ENCODE measurements at places on chromosomes 4 and X.

DNA sequence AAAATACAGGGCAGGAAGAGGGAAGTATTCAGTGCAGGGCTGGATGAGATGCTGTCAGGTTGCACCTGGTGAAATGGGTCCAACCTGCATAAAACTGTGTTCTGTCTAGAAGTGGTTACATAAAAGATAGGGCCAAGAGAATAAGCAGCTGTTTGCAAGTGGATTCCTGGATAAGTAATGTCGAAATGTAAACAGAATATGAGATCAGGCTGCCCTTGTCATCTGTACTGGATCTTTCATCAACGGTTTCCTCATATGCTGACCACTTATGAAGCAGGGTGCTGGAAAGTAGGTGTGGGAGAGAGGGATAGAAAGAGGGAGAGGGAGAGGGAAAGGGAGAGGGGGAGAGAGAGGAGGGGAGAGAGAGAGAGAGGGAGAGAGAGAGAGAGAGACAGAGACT is 349.8 kb upstream of the CPEB2 start:
- no peak for DNase-seq

DNA sequence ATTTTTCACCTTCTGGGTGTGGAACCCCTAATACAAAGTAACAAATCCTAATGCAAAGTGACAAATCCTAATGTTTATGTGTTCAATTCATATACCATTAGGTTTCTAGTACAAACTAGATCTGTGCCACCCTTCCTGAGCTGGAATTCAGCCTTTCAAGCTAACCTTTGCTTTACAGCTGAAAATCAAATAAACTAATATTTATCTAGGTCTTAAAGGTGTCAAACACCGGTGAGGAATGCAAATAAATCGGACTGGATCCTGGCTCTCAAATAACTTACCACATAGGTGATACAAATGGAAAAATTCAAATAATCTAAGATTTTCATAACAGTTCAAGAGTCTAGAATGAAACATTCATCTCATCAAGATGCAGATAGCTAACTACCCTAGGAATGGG is 11.6 kb downstream of the IRF2 start:
- DNase-seq, result no peak

- no peak for DNase-seq
Measured at GRCh38 chr4:173218411-173219125, 50.0 kb downstream of the GALNT7 start.

DNA sequence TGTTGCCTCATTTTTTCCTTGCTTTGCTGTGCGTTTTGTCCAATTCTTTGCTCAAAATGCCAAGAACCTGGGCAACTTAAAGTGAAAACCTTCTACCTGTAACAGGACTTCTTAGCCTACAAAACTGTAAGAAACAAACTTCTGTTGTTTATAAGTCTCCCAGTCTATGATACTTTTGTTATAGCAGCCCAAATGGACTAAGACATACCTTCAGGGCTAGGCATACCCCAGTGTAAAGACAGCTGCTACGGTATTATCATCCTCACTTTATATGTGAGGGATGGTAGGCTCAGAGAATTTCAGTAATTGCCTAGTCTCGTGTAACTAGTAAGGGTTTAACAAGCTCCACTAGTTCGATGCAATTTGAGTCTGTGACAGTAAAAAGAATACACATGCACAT is 6.0 kb upstream of the OPHN1 start:
- no peak for DNase-seq

DNA sequence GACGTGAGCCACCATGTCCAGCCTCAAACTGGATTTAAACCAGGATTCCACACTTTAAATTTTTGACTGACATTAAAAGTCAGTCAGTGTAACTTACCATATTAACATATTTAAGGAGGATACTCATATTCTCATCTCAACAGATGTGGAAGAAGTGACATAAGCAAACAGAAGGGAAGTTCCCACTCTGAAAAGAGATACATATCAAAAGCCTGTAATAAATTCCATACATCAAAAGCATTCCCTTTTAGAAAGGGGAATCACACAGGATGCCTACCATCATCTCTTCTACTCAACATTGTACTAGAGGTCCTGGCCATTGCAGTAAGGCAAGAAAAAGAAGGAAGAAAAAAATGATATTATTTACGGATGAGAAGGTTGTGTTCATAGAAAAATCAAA is 618.2 kb upstream of the DIPK2B start:
- no peak for DNase-seq

GRCh38 chr4:40699648-40700047 is 50.1 kb upstream of the NSUN7 start:
- DNase-seq, result no peak

DNA sequence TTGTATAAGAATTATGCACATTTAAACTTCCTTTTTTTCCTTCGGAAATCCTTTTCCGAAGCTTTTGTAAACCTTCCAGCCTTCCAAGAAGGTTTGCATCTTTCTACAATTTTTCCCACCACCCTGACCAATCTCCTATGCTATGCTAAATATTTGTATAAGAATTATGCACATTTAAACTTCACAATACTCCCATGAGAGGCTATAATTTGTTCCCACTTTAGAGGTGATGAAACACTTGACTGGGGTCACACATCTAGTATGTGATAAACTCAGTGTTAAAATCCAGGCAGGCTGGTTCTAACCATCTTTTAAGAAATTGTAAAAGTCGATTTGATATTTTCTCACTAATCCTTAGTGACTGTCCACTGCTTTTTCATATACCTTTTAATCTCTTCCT is 22.1 kb downstream of the NUDT6 start:
- DNase-seq, result no peak

DNA sequence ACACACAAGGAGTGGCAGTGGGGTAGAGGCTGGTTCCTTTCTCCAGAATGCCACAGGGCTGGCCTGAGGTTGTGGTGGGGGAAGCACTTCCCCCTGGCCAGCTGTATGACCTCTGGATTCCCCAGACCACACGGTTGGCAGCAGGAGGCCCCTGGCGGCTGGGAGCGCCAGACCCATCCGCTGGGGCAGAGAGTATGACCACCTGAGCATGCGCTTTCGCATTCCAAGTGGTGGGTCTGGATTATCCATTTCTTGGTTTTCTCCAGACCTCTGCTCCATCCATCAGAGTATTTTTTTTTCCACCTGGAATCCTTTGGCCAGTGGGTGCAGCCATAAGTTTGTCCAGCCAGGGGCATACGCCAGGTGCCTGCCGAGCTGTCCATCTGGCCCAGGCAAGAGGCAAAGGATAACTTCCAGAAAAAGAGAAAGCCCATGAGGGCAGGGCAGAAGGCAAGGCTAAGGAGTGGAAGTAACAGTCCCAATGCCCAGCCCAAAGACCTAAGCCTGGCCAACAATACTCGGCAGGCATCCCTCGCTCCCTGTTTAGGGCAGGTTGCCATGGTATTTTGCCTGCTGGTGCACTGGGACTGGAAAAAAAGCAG is 39.3 kb downstream of the NHSL2 start:
- no peak for DNase-seq

DNA sequence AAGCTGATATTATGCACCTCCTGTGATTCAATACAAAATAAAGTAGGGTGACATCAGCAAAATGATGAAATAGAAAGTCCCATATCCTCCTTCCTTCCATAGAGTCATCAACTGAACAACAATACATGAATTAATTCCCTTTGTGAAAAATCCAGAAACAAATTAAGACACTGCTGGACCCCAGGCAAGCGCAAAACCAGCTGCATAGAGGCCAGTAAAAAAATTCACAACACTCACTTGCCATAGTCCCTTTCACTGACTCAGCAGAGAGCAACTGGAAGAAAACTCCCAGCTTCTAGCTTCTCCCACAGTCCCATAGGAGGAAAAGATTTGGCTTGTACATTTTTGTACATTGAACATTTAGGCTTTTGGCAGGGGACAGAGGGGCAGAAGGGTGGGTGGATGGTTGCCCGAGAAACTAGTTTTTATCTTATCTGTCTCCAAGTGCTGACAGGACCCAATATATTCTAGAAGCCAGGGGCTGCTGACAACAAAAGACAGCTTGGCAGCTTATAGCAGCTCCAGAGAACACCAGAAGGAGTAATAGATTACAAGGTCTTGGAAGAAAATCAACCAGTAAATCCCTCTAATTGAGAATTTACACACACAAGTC is 124.6 kb downstream of the NDST3 start:
- DNase-seq, result no peak

Measured in activated CD4-positive, alpha-beta T cell treated with anti-CD3 and anti-CD28 coated beads for 1 hour (primary cell).